ENCODE measurements at places on chromosomes 2 and 18. TPM values are rescaled to one million over a fixed set of nuclear protein-coding genes. Genes with fewer than 3 reads are reported as not detected.

DNA sequence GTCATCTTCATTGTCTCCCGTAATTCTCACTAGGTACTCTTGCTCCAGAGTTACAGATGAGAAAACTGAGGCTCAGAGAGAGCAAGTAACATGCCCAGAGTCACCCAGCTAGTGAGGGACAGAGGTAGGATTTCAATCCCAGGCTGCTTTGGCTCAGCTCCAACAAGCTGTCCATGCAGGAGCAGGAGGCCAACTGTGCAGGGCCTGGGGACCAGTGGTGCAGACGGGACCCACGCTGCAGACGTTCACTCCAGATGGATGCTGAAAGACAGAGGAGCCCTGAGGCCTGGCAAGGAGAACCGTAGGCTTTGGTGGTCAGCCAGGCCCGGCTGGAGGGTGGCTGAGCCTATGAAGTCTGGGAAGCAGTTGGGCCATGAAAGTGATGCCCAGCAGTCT, 102.6 kb downstream of the MCFD2 start:
- DNase-seq: peak; percentile 39

DNA sequence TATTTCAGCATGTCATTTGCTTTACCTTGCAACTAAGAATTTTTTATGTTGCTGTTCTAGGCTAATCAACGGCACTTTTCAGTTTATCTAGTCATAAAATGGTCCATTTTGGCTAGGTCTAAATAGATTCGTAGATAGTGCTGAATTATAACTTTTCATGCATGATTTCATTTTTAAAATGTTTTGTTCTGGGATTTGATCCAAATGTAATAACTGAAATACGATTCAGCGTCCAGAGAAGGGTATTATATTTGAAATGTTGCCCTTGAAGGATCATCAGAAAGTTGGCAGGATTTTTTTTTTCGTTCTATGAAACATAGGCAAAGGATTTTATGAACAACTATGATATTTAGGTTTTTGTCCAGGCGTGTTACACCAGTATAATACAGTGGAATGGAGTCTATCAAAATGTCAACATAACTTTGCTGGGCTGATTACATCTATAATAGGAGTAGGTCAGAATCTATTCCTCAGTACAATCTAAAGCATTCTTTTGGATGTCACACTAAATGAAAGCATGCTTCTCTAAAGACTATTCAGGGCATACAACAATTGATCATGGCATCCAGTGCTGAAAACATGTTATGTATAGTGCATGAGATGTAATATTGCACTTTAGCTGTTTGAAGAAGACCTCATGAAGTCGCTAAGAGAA, 24.8 kb downstream of the TTC27 start:
- no peak for DNase-seq

GRCh38 chr18:36499938-36500337, 202.4 kb downstream of the FHOD3 start:
- peak; percentile 63 for DNase-seq

GRCh38 chr2:225411452-225411851, 11.9 kb downstream of the NYAP2 start:
- no peak for DNase-seq

- DNase-seq: peak; percentile 99
These were observed at the start of gene ID2 for GRCh38 chr2:8681786-8682692. Gene ID2, plus strand, starts transcription at chr2:8682056. Its CDS starts 110 bp downstream, at chr2:8682166.

GRCh38 chr2:36456227-36457175, 100.9 kb downstream of the CRIM1 start:
- peak; percentile 74 for DNase-seq

DNA sequence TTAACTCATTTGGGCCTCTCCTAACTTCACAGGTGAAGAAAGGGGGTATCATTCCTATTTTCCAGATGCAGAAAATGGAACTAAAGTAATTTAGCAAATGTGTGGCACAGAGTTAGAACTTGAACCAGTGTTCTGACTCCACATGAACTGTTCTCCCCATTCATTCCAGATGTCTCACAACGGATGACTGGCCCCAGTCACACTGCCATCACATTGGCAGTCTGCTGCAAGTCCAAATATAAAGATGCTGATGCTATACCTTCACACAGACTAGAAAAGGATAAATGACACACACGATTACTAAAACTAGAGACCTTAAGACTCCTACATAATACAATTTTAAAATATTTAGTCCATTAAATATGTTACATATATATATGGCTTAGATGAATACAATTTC, 195.7 kb downstream of the NBAS start:
- DNase-seq: no peak

- DNase-seq: no peak
These were observed 29.6 kb downstream of the GAD1 start for GRCh38 chr2:170846314-170846713.

- DNase-seq: peak; percentile 44
These were observed 21.9 kb upstream of the ICOS start for GRCh38 chr2:203914546-203915182.

DNA sequence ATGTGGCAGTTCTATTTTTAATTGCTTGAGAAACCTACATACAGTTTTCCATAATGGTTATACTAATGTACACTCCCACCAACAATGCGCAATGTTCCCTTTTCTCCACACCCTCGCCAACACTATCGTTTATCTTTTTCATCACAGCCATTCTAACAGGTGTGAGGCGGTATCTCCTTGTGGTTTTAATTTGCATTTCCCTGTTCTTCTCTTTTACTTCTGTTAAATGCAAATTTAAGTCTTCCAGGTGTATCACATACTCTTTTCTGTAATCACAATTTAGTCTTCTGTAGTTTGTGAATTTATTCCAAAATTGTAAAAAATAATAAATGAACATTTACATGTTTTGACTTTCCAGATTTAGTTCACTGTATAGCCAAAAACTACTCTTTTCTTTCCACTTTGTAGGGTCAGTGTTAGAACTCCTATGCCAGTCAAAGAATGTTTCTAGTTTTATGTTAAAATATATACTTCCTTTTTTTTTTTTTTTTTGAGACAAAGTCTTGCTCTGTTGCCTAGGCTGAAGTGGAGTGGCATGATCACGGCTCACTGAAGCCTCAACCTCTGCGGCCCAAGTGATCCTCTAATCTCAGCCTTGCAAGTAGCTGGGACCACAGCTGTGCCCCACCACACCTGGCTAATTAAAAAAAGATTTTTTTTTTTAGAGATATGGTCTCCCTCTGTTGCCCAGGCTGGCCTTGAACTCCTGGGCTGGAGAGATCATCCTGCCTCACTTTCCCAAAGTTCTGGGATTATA, 15.4 kb upstream of the ACYP2 start:
- DNase-seq: no peak

GRCh38 chr2:69762513-69763494, 20.9 kb downstream of the ANXA4 start:
- no peak for DNase-seq

DNA sequence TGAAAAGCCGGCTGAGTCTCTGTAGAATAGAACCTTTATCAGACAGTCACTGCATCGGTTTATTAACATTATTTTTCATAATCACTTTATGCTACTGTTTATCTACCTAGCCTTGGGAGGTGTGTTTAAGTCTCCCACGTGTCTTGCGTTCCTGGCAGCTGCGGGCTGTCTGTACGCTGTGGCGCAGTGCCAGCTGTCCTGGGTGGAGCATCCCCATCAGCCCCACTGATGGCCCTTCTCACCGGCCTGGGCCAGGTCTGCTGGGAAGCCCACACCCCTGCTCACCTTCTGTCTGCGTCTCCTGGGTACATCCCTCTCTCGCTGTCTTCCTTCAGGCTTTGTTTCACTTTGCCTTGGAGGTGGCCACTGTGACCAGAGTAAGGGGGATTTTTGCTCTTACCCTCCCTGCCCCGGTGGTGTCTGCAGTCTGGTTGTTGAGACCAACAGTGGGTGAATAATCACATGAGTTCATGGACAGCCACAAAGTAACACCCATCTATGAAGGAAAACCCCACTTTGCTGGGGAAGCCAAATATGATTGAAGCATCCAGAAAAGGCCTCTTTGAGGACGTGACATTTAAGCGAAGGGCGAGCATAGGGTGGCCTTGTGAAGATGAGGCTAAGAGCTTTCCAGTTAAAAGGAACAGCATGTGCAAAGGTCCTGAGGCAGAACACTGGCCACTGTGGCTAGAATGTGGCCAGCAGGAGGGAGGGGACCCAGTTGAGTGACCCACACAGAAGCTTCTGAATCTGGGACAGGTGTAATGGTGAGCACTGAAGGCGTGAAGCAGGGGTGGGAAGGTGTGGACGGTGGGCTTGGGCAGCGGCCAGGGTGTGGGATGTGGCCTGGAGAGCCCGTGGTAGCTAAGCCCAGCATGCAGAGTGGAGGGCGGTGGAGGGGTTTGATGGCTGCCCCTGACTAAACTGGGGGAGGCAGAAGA, 41.7 kb downstream of the RAMP1 start:
- DNase-seq: no peak

DNA sequence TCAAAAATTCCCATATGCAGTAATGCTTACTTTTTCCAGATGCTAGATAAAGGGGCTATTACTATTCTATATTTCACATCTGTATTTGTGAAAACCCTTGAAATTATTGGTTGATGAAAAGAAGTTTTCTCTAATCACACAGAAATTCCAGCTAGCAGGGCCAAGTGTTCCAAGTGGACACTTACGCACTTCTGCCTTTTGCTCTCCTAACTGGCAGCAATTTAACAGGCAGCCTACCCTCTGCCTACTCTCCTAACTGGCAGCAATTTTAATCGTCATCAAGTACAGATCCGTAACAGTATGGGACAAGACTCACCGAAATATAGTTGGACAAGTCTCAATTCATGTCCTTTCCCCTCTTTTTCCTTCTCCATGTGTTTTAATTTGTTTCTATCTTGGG, 12.0 kb downstream of the LRRC30 start:
- DNase-seq: no peak

- DNase-seq: no peak
These were observed 2.2 kb downstream of the DSG2 start for GRCh38 chr18:31500051-31500688.

GAREM1 gene
- 7.7 TPM for total RNA-seq

NEU4 gene
- total RNA-seq: 3.2 TPM

NEURL3 gene
- total RNA-seq: not detected

NXPH2 gene
- not detected for total RNA-seq

REG3A gene
- total RNA-seq: not detected

FAM110C gene
- total RNA-seq: not detected

CNTNAP5 gene
- not detected for total RNA-seq

KIF5C gene
- total RNA-seq: 0.16 TPM

Measured in myocyte (in vitro differentiated cells).